ENCODE measurements at places on chromosomes 3 and 15. TPM values are rescaled to one million over a fixed set of nuclear protein-coding genes. Genes with fewer than 3 reads are reported as not detected.

DNA sequence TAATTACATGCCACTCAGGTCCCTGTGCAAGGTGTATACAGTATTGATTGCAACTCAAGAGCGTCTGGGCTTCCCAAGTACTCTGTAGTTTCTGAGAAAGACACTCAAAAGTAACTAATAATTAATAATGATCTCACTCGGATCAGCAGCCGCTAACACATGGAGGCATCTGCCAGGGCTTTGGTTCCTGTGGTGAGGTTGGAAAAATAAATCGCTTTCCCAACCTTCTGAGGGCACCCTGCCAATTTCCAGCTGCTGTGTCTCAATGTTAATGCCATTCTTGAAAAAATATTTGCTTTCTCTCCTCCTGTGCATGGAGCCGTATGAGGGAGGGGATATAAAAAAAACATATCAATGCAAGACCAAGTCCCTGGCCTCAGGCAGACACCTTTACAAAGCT is 116.5 kb upstream of the SLC2A2 start:
- peak; percentile 34 for DNase-seq

- DNase-seq: peak; percentile 48
These were observed 220.8 kb upstream of the TPRG1 start for GRCh38 chr3:188950832-188951489.

DNA sequence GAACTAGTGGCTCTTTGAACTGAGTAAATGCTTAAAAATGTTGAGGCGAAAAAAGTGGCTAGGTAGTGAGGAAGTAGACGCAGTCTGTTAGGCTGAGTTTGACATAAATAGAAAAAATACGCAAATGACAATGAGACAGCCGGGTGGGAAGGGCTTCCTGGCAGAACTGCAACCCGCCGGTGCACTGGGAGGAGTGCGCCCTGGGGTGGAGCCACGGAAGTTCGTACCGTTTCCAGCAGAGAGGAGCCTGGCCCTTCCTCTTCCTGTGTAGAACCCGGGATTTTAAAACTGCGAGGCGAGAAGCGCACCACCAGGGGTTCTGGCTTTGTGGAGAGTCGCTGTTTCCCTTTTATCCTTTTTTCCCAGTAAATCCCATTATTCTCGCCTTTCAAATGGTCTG is 602.6 kb downstream of the PYDC2 start:
- DNase-seq: no peak

GRCh38 chr3:103319912-103320311 is 885.1 kb downstream of the ZPLD1 start:
- peak; percentile 28 for DNase-seq

- no peak for DNase-seq
These were observed 26.5 kb downstream of the PLSCR1 start for GRCh38 chr3:146517684-146518435.

GRCh38 chr15:97115761-97116070 is 785.2 kb downstream of the NR2F2 start:
- DNase-seq: no peak

DNA sequence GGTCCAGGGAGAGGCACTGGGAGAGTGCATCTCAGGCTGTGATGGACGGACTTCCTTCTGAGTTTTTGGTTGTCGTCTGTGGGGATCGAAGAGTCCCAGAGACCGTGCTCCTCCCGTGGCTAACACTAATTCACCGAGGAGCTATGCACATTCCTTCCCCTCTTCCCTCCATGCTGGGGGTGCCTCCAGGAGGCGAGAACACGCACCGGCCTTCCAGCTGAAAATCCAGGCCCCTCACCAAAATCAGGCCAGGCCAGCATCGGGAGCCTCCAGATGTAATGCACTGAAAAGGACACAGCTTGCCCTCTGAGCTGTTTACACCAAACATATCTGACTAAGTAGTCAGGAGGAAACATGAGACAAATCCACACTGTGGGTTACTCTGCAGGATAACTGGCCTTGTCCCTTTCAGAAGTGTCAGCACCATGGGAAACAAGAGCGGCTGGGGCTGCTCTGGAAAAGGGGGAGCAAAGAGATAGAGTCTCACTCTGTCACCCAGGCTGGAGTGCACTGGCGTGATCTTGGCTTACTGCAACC is 5.5 kb downstream of the RNU5B-1 start:
- no peak for DNase-seq

DNA sequence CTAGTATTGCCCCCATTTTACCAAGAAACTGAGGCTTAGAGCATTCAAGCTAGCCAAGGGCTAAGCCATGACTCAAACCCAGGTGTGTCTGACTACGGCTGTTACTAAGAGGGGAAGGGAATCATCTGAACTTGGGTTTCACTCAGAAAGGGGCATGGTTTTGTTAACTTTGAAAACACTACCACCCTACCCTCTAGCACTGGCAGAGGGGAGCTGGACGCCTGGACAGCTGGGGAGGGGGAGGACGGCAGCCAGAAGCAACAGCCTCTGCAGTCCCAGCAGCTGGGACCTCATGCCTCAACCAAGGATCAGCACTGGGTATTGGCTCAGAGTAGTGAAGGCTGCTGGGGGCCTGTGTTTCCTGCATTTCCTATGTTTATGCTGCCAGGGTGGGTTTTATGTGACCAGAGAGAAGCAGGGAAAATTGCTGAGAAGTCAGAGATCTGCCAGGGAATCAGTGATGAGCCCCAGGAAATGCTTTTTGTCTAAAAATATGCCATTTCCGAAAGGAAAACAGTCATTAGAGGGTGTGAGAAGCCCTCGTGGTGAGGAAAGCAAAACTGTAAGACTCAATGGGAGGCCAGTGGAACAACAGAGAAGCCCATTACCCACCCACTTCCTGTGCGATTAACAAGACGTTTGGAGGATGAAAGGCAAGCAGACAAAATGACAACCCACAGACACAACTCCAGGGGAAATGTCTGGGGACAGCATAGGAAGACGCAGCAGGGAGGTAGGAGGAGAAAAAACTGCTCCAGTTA is 41.2 kb downstream of the LIPC start:
- peak; percentile 99 for DNase-seq

DNA sequence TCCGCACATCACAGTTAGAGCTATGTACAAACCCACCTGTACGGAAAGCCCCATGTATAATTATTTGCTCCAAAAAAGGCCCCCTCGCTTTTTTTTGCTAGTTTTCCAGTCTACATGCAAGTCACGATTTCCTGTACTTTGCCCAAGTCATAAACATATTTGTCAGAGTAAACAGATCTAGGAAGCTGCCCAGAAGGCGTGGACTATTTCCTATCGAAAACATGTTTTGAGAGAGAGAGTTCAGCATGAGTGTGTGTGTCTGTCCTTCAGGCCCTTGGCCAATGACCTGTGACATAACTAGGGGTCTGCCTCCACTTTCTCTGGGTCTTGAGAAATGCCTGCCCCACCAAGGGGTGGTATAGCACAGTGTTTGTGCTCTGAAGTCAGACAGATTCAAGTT is 72.7 kb upstream of the HACD2 start:
- DNase-seq: no peak

DNA sequence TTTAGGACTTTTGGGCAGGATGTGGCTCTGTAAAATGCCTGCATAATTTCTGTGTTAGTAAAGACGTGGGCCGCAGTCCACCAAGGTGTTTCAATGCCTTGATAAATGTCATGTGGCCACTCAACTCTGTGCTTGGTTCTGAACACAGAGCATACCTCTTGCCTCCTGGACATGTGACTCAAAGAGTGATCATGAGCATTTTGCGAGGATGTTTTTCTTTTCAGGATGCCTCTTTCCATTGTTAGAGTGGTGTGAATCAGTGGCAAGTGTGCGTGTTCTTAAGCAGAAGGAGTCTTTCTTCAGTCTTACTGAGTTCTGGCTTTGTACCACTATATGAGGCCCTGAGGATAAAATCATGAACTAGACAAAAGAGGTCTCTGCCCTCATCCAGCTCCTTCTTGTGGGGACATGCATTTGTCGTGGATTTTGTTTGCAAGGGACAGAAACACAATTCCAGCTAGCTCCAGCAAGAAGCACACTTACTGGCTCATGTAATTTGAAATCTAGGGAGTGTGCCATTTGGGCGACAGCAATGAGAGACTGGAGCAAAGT is 363.4 kb downstream of the LRTM1 start:
- no peak for DNase-seq

DNA sequence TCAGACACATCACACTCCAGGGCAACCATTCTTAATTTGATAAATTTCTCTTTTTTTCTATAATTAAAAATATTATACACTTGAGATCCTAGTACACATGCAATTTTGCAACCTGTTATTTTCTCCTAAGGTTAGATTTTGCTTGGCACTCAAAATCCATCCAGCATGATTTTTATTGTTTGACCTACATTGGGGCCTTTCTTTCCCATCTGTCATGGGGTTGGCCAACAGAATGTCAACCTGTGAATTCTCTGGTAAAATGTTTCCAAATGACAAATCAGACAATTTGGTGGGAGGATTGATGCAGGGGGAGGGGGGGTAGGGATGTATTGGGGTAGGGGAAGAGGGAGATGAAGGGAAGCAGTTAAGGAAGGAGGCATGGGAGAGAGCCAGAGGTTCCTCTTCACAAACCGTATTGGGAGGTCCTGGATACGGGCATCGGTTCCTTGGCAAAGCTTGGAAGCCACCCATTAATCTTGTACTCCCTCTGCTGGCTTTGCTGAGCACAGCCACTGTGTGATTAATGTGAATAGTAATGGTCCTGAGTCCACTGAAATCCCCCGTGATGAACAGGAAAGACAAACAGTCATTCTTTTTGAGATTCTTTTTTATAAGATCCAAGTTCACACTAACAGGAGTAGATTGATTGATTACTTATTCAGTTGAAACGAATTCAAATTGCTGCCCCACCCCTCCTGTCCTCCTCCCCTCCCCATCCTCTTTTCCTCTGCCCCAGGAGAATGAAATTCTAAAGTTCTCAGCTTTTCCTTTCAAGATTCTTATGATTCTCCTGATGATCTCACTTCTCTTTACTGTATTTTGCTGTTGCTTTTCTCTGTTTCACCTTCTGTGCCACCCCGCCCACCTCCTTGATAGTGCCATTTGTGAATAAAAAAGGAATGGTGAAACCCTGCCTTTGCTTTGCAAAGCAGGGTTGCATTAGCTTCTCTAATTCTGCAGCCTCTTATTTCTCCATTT is 82.2 kb upstream of the SLC25A26 start:
- peak; percentile 78 for DNase-seq

DNA sequence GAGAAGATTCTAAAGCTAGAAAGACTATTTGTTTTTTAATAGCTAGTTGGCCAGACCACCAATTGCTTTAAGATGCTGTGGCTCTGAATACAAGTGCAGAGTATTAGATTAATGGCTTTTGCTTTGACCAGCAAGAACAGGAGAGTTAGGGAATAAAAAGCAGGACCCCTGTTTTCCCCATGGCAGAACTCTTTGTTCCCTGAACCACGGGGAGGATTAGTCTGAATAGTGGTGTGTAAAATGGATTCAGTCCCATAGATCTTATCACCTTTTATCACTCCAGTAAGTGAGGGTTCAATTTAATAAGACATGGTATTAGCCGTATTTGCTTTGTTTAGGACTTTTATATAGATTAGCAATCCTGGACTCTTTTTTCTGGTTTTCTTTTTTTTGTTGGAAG is 562.6 kb upstream of the DPPA4 start:
- DNase-seq: no peak

- DNase-seq: no peak
These were observed 59.8 kb upstream of the INSYN1 start for GRCh38 chr15:73812806-73813465.

DNA sequence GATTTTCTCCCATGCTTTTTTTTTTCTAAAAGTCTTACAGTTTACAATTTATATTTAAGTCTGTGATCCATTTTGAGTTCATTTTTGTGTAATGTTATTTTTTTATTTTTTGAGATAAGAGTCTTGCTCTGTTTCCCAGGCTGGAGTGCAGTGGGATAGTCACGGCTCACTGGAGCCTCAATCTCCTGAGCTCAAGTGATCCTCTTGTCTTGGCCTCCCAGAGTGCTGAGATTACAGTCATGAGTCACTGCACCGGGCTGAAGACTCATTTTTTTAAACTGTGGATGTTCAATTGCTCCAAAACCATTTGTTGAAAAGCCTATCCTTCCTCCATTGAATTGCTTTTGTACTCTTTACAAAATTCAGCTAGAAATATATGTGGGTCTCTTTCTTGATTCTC is 19.5 kb downstream of the LNP1 start:
- DNase-seq: no peak

DNA sequence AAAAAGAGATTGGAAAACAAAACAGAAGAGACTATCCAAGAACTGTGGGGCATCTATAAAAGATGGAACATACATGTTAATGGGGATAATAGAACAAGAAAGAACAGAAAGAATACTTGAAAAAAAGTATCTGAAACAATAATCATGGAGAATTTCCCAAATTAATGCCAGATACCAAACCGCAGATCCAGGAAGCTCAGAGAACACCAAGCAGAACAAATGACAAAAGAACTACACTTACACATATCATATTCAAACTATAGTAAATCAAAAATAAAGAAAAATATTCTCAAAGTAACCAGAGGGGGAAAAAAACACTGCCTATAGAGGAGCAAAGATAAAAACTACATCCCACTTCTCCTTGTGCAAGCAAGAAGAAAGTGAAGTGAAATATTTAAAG is 40.0 kb downstream of the CLASP2 start:
- no peak for DNase-seq

DNA sequence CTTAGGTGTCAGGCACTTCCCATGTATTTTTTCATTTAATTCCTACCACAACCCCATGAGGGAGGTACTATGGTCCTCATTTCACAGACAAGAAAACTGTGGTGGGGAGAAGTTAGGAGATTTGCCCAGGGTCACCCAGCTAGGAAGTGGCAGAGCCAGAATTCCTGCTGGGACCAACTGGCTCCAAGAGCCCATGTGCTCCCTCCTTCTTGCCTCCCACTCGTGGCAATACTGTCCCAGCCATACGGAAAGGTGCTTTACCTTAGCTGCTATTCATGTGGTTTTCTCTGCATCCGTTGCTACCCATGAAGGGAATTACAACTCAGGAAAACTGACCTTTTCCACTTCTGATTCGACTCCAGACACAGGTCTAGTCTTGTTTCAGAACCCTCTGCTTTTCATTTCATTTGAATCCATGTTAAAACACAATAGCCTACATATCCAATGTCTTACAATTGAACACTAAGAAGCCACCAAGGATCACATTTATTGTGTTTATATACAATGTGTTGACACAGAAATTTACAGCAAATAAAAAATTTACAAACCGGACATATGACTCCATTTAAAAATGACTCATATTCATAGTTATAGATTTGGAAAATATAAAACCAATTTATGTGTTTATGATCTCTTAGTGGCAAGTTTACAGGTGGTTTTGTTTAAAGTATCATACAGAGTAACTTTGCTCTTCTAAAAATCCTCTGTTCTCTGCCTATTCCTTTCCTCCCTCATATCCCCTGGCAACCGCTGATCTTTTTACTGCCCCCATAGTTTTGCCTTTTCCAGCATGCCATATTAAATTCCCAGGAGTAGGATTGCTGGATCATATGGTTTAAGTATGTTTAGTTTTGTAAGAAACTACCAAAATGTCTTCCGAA is 58.8 kb downstream of the BTD start:
- no peak for DNase-seq

DNA sequence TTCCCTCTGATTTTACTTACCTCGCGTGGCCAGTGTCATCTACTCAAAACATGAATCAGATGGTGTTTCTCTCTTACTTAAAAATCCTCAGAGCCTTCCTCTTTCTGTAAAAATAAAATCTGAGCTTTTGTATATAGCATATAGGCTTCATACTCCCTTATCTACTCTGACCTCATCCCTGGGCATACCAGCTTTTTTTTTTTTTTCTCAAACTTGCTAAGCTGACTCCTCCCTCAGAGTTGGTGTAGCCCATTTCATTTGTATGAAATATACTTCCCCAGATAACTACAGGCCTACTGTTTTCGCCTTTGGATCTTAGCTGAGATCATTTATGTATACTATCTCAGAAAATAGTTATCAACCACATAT is 648.9 kb upstream of the ALCAM start:
- no peak for DNase-seq

The GOLGA8O gene
- total RNA-seq: not detected

The CHRFAM7A gene
- total RNA-seq: not detected

The SPATA12 gene
- total RNA-seq: not detected

The IQCH gene
- total RNA-seq: 2.5 TPM

The FRMD5 gene
- total RNA-seq: 2.6 TPM

The ZNF621 gene
- total RNA-seq: 11.6 TPM
